Stimulated activated CD4-positive, alpha-beta T cell treated with anti-CD3 and anti-CD28 coated beads, TNF-alpha, amount 100 ng/mL, for 24 hours (primary cell): ENCODE measurements at places on chromosomes 13 and 19.

DNA sequence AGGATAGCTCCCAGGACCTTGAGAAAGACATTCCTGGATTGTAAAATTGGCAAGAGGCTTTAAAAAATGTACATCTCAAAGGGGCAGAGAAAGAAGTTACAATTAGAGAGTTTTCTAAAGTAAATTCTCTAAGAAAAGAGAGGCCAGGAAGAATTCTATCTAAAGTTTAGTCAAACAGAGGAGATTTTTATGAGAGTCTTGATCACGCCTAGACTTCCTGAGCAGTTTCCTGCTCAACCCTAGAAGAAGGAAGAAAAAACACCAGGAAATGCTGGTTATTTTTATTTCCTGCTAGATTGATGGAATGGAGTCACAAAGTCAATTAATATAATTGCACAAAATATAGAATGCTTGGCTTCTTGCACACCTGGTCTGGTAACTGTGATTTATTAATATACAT lies 269.1 kb downstream of the PCDH20 start:
- no peak for DNase-seq

DNA sequence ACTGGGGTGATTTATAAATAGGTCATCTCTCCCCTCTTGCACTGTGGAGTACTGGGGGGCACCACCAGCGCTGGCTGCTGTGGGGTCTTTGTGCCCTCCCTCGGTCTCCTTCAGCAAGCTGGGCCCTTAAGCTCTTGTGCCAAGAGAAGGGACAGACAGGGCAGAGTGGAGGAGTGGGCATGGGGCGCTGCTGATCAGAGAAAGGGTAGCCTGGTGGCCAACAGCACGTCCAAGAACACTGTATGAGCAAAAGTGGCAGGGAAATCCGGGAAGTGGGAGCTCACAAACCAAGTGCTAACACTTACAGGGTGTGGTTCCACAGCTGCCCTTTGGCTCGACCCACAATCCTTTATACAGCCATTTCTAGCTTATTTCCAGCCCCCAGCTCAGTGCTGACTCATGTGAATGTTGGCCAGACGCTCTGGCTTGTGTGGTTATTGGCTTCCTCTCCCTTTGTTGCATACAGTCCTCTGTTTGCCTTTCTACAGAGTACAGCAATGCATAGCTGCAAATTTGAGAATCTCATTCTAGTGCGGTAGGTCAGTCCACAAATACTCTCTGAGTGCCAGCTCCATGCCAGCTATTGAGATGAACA lies 298.8 kb downstream of the SHISA2 start:
- no peak for DNase-seq

GRCh38 chr13:42041684-42042035 lies 6.8 kb upstream of the DGKH start:
- DNase-seq, result no peak

GRCh38 chr13:25978961-25979360 lies 72.9 kb downstream of the SHISA2 start:
- DNase-seq, result no peak

DNA sequence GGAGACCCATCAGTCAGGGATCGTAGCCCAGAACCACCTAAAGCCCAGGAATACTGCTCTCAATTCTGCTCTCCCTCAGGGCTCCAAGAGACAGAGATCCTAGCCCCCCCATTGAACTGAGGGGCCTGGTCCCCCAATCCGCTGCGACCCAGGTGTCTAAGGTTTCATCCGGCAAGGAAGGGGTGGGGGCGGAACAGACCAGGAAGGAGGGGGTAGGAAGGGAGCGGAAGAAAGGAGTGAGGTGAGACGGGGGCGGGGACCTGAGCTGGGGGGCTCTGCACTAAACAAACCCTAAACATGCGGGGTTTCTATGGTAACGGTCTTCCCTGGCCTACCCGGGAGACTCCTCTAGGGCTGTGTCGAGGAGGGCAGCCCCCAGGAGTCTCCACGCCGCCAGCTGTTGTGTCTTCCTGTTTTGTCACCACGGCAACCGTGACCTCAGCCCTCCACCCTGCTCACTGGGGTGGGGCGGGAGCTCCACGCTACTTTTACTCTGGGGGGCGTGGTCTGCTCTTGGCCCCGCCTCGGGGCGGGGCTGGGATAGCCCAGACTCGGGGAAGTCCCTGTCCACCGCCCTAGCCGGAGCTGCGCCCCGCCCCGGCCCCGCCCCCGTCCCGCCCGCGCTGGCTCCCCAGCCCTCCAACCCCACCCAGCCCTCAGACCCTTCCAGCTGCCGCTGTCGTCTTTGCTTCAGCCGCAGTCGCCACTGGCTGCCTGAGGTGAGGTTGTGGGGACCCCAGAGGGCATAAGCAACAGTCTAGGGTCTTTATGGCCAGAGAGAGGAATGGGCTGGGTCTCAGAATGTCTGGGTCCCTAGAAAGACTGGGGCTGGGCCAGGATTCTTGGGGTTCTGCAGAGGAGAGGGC lies at the start of gene MYADM:
Gene MYADM (plus strand): TSS at position 659 of the 866 bp plus-strand sequence. CDS start 5,647 bp downstream, outside the sequence.
- DNase-seq, result peak; percentile 96

GRCh38 chr19:11769995-11770394 lies 3.2 kb downstream of the ZNF441 start:
- no peak for DNase-seq

GRCh38 chr13:79385694-79386093 lies 20.4 kb downstream of the RBM26 start:
- no peak for DNase-seq

DNA sequence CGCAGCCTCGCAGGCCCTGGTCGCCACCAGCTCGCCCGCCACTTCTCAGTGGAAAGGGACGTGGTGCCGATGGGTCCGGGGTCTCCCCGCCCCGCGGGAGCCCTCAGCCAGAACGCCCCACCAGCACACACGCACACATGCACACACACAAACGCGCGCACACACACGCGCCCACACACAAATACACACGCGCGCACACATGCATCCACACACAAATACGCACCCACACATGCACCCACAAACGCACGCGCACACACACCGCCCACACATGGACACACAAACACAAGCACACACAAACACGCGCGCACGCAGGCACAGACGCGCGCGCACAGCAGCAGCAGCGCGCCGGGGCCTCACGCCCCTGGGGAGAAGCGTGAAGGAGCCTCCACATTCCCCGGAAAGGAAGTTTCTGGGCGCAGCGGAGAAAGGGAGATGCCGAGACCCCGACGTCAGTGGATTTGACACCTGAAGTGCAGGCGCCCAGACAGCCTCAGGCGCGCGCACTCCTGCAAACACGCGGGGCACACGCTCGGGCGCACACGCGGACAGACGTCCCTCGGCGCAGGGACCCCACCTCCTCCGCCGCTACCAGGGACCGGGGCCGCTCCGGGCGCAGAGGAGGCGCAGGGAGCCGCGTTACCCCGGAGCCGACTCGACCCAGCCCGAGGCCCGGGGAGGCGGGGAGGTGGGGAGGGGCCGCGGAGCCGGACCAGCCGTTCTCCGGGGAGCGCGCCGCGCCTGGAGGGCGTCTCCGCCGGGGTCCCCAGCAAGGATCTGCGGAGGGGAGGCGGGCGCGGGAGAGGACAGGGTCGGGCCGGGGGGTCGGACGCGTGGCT lies 622 bp downstream of the RASA3 start:
- no peak for DNase-seq

DNA sequence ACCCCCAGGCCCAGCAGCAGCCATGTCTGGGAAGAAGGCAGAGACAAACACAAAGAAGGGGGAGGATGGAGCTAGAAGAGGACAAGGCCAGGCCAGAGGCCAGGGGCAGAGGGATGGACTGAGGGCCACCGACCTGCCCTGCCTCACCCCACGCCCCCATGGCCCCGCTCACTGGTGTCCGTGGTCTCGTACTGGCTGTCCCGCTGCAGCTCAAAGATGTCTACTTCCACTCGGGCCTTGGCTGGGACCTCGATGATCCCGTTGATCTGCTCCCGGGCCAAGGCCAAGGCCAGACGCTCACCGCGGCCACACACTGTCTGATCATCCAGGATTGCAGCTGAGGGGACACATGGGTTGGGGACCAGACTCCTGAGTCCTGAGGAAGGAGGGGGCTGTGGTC lies 5.0 kb downstream of the GRIK5 start:
- DNase-seq, result no peak

DNA sequence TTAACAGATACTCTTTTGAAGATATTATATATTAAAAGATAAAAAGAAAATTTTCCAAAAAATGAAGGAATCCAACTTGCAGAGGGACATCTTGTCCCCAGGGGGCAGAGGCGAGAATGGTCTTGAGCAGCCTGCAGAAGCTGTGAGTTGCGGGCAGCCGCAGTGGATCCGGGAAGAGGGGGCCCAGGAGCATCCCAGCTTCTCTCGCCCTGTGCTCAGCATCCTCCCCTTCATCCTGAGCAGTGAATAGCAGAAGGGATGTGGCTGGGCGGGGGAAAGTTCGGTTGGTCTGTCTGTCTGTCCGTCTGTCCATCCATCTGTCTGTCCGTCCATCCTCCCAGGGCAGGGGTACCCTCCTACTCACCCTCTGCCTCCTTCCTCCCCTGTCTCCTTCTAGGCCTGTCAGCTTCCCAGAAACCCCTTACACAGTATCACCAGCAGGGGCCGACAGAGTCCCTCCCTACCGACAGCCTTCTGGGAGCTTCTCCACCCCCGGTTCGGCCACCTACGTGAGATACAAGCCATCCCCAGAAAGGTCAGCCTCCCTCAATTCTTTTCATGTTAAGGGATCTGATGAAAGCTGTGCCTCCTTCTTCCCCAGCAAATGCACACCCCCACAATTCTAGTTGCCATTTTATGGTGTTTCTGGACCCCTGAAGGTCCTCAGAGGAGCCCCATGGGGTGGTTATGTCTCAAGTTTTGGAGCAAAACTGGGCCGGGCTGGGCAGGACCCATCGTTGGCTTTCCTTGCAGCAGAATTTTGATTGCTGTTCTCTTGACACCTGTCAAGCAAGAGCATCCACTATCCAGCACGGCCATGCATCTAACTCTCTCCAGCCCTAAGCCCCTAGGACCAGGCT lies 81.6 kb downstream of the DPF1 start:
- peak; percentile 44 for DNase-seq

DNA sequence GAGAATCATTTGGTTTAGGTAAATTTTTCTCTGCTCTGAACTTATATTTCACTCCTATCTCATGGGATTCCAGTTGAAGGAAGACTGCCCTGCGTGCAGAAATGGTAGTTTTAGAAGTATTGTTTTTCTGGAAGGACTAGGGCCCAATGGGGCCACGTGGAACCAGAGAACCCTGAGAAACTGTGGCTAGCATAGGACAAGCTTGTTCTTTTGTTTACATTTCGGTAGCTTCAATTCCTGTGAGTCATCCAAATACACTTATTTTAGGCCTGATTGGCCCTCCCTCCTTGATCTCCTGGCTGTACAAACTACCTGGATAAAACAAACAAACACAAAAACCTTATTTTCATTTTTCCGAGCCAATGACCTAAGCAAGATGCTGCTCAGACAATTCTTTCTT lies 124.0 kb downstream of the ITGBL1 start:
- DNase-seq, result no peak

- DNase-seq, result no peak
These were observed 703 bp downstream of the SLC17A7 start for GRCh38 chr19:49440439-49441209.

DNA sequence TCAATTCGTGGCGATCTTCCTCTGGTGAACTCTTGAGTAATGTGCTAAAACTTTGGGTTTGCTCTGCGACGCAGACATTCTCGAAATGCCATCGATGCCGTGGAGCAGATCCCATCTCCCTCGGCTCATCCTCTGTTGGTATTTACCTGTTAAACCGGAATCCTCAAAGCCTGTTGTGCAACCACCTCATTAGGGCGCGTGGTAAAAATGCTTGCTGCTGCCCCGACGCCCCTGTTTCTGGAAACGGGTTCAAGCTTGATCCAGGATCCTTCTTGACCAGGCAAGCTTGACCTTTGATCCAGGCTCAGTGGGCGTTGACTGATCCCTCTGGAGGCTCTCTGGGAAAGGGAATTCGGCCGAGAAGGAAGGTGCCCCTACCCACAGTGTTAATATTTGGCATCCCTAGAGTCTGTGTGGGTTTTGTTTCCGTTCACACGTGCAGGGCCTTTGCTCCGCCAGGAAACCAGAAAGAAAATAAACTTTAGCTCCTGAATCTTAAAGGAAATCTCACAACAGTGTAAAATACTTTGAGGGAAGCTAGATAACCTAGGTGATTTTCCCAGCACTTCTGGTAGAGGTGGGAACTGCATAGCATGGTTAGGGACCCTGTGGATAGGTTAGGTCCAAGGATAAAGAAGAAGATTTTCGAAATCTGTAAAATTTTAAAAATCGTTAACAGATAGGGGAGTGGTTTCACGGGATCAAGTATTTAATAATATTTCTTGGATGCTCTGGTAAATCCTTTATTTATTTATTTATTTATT lies 1.1 kb downstream of the LSM14A start:
- DNase-seq, result no peak

GRCh38 chr13:44040070-44040817 lies 160.5 kb downstream of the LACC1 start:
- no peak for DNase-seq

DNA sequence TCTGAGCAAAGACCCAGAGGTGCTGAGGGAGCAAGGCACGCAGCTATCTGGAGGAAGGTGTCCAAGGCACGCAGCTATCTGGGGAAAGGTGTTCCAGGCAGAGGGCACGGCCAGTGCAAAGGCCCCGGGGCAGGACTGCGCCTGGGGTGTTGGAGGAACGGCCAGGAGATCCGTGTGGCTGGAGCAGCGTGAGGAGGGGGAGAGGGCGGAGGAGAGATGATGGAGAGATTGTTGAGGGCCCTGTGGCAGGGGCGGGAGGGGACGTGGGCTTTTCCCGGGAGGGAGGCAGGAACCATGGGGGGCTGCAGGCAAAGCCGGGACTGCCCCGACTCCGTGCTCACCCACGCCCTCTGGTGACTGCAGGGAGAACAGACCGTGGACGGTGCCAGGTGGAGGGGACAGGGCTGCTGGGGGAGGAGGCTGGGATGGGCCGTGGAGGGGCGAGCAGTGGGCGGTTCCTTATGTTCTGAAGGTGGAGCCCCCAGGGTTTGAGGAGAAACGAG lies 13.3 kb upstream of the MISP start:
- DNase-seq, result peak; percentile 25

- no peak for DNase-seq
These were observed 33.2 kb upstream of the NDFIP2 start for GRCh38 chr13:79447741-79448140.

DNA sequence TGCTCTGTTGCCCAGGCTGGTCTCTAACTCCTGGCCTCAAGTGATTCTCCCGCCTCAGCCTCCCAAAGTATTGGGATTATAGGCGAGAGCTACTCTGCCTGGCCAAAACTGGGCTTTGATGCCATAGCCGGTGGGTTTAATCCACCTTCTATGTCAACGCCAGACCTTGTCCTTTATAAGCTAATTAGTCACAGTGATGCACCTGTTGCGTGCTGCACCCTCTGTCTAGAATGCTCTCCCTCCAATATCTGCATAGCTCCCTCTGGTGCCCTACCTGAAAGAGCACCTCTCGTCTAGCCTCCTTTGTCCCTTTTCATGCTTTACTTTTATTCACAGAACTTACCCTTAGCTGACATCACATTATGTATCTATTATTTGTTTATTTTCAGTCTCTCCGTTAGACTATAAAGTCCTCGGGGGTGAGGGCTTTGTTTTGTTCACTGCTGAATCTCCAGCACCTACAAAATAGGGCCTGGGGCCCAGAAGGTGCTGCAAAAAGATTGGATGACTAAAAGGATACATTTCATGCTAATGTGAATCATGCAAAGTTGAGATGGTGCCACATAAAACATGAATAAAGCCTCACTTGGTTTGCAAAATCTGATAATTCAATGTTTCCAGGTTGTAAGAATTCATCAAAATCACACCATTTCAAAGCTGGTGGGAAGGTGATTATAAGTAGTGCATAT lies 148.1 kb downstream of the USP12 start:
- DNase-seq, result no peak
